Stimulated activated CD8-positive, alpha-beta memory T cell treated with anti-CD3 and anti-CD28 coated beads, Interleukin-4, amount 100 ng/mL, for 1 hour (primary cell): ENCODE measurements at places on chromosomes 1 and 21.

DNA sequence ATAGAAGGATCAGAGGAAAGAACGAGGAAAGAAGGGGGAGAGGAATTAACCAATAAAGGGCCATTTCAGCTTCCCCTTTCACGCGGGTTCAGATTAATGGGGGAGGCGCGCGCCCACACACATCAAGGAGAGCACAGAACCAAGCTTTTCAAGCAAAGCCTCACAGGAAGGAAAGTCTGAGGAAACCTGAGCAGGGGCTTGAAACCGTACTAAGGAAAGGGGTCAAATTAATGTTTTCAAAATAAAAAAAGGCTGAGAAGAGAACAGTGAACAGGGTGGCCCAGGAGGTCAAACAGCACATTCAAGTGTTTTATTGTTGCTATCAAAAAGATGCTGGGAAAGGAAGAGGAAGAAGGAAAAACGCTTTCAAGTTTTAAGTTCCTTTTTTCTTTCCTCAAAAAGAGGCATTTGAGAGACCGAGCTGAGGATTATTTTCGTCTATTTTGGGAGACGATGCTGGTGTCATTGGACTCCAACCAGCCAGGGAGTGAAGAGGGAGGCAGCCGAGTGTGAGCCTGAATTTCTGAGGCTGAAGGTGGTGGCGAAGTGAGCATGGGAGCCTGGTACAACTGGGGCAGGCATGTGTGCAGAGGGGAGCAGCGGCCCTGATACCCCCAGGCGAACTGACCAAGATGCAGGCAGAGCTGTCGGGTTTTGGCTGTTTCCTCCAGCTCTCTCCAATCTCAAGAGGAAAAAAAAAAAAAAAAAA is 88.4 kb downstream of the PROX1 start:
- DNase-seq, result no peak

- no peak for DNase-seq
Observed at GRCh38 chr1:243253211-243253925, 1.7 kb downstream of the CEP170 start.

GRCh38 chr1:88457197-88457596 is 226.9 kb upstream of the PKN2 start:
- no peak for DNase-seq

GRCh38 chr21:42089665-42090310 is 18.7 kb downstream of the UMODL1 start:
- DNase-seq, result no peak

DNA sequence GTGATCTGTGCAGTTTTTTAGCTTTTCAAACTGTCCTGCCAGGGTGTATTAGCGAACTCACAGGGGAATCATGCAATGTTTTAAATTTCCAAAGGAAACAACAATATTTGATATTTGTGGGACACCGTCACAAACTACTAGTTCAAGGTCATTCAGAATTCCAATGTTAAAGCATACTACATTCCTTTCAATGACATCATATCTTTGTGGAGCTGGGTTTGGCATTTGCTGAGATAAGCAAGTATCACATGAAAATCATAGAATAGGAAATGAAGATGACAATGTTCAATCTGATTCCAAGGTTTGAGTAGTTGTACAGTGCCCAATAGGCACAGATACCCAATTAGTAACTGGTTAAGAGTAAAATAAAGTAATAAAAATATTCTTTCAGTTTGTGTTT is 35.6 kb downstream of the NUF2 start:
- DNase-seq, result no peak

GRCh38 chr1:97348599-97349265 is 572.1 kb downstream of the DPYD start:
- DNase-seq, result no peak

- DNase-seq, result no peak
Observed at GRCh38 chr1:158122833-158123388, 57.8 kb upstream of the CD1D start.

DNA sequence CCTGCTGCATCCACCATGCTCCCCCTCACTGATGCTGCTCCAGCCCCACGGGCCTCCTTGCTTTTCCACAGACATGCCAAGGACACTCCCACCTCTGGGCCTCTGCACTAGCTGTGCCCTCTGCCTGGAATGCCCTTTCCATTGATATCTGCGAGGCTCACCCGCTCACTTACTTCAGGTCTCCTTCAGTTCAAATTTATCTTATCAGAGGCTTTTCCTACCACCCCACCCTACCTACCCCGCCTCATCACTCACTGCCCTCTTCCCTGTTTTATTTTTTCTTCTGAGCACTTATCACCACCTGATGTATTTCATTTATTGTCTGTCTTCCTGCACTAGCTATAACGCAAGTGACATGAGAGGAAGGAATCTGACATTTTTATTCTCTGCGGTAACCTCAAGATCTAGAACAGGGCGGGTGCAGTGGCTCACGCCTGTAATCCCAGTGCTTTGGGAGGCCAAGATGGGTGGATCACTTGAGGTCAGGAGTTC is 7.0 kb downstream of the HSPG2 start:
- no peak for DNase-seq

DNA sequence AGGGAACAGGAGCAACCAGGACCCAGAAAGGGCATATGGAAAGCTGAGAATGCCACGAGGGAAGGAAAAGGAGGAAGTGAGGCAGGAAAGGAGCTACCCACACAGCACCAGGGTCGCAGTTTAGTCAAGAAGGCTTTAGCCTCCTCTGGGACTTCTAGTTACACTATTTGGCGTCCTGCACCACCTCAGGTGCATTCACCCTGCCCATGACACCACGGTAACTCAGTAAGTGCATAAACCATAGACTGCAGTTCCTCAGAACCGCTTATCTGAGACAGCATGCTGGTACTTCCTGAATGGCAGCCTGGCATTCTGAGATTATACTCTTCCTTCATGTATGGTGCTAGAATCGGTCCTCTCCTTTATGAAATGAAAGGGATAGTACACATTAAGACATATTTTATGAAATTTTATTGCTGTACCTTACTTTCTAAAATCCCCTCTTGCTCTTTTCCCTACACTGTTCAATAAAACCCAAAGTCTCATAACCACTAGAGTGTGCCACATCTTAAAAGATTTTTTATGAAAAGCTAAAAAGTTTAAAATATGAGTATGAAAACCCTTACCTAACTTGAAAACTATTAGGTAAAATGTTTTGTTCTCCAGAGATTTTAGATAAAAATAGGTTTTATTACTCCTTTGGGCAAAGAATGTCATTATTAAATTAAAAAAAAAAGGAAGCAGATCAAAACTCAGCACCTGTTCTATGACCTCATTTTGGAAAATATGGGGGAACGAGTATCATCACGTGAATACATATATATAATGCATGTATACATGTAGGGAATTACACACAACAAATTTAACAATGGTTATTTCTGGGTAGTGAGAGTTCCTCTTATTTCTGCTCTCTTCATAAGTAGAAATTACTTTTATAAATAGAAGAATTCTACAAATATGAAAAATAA is 67.3 kb downstream of the VAV3 start:
- DNase-seq, result no peak
